ENCODE measurements at places on chromosomes 16 and 17.

GRCh38 chr16:27475561-27475960 lies 73.6 kb downstream of the IL21R start:
- no peak for DNase-seq

DNA sequence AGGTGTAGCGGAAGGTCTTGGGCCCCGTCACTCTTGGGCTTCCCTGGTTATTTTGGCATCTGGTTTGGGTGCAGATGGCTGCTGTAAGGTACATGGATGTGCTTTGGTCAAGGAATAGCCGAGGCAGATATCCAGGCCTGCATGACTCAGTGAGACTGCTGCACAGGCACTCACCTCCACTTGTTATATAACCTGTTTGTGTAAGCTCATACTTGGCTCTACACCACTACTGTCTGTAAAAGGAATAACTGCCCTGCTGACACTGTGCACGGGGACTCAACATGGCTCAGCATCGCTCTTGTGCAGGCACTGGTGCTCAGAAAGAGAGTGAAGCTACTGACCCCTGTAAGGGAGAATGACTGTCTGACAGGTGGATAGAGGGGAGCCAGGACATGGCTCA lies 42.3 kb upstream of the ARL4D start:
- no peak for DNase-seq

GRCh38 chr17:7744416-7744815 lies 26.9 kb downstream of the DNAH2 start:
- DNase-seq: no peak

DNA sequence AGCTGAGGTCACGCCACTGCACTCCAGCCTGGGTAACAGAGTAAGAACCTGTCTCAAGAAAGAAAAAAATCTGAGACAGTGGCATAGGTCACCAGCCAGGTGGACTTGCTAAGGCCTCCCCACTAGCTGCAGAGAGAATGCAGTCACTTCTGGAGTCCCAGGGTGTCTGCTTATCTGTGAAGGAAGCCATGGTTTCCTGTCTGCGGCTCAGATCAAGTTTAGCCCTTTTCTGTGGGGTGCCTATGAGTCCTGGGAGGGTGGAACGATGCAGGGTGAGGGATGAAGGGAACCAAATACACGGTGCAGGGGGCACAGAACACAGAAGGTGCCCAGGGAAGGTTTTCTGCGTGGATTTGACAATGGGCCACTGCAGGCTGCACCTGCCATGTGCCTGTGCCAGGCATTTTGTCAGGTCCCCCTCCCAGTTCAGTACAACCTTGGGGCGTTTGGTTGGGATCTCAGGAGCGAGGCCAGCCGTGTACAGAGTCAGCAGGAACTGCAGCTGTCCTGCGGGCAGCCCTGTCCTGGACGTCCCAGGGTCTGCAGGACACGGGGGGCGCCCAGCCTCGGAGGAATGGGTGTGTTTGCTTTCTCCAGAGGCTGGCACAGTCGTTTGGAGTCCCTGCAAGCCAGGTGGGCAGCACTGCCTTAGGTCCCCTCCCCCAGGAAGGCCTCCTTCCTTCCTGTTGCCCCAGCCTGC lies 41.8 kb downstream of the RAB11FIP4 start:
- DNase-seq: peak; percentile 10

- no peak for DNase-seq
Measured at GRCh38 chr17:5915337-5915736, 154.8 kb upstream of the WSCD1 start.

DNA sequence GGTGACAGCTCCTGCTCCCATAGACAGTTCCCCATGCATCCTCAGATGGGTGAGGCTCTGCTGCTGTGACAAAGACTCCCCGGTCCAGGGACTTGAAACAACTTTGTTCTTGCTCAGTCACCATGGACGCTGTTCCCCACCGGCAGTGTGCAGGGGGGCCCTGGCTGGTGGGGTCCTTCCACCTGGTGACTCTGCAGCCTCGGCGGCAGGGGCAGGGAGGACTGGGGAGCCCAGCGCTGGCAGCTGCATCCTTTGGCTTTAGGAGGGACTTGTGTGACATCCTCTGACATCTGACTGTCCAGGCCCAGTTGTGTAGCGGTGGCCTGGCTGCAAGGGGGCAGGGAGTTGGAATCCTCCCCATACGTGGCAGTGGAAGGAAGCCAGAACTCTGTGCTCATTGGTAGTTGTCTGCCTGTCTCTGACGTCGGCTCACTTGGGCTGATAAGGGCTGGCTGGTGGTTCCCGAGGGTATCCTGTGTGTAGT lies 107.3 kb downstream of the CMIP start:
- no peak for DNase-seq

- peak; percentile 81 for DNase-seq
Measured at GRCh38 chr17:40531051-40531991, 29.9 kb upstream of the TNS4 start.

DNA sequence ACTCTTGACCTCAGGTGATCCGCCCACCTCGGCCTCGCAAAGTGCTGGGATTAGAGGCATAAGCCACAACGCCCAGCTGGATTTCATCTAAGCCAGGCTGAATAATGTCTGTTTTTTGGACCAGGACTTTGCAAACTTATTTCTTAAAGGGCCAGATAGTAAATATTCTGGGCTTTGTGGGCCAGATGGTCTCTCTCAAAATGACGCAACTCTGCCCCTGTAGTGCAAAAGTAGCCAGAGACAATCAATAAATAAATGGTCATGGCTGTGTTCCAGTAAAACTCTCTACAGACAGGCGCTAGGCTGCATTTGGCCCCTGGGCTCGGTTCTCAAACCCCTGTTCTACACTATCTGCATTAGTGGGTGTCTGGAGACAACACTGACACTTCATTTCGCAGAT lies 121.9 kb upstream of the CDH13 start:
- DNase-seq: no peak

GRCh38 chr16:86376837-86377236 lies 133.5 kb upstream of the FOXF1 start:
- no peak for DNase-seq

Measured in stimulated activated CD4-positive, alpha-beta T cell treated with anti-CD3 and anti-CD28 coated beads, Interleukin-15, amount 100 ng/mL, for 1 hour (primary cell).